ENCODE measurements at places on chromosomes 1 and 21. TPM values are rescaled to one million over a fixed set of nuclear protein-coding genes. Genes with fewer than 3 reads are reported as not detected.

DNA sequence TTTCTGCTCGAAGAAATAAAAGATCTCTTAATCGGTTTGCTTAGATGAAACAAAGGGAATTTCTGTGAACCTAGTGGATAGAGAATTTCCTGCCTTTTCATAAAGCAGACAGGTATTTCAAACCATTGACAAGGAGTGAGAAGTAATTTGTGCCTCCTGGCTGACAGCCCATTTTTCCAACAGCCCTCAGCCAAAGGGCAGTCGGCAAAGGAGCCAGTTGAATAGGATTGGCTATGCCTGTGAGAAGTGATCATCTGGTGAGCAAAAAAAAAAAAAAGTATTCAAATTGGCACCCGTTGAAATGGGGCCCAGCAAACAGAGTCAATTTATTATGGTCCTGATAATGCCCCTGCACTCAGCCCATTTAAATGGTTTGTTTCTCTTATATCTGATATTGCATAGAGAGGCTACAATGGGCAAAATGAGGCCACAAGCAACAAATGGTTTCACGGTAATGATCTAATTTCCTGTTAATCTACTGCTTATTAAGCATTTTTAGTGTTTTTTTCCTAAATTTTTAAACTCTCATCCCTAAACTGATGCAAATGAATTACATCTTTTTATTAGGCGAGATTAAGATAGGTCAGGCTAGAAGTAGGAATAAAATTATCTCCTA, 477.5 kb downstream of the NUF2 start:
- DNase-seq, result no peak

DNA sequence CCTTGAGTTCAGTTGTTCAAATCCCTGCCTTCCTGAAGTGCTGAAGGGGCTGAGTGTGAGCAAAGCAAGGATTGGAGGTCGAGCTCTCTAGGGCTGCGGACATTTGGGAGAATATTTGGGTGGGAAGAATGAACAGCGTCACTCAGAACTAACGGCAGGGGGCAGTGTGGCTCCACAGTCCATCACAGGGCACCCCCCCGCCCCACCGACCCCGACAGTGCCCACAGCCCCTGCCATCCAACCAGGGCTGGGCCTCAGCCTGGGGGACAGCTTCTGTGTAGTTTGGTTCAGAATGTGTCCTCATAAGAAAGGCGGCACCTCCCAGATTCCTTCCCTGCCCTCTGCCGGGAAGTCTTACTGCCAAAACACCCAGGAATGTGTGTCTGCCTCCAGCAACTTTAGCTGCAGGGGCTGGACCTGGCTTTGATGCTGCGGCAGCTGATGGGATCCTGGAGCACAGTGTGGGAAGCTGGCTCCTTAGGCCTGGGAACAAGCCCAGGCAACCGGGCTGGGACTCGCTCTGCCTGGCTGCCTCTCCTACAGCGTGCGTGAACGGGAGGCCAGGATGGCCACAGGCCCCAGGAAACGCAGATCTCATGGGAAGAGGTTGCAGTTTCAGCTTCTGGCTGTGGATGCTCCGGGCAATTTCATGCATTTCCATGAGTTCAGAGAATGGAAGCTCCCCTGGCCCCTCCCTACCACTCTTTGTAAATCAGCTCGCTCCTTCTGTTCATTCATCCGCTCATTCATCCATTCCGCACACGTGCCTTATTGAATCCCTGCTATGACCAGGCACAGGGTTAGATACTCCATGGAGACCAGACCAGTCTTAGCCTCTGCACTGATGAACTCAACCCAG, 104.9 kb upstream of the TMPRSS2 start:
- DNase-seq, result peak; percentile 65

DNA sequence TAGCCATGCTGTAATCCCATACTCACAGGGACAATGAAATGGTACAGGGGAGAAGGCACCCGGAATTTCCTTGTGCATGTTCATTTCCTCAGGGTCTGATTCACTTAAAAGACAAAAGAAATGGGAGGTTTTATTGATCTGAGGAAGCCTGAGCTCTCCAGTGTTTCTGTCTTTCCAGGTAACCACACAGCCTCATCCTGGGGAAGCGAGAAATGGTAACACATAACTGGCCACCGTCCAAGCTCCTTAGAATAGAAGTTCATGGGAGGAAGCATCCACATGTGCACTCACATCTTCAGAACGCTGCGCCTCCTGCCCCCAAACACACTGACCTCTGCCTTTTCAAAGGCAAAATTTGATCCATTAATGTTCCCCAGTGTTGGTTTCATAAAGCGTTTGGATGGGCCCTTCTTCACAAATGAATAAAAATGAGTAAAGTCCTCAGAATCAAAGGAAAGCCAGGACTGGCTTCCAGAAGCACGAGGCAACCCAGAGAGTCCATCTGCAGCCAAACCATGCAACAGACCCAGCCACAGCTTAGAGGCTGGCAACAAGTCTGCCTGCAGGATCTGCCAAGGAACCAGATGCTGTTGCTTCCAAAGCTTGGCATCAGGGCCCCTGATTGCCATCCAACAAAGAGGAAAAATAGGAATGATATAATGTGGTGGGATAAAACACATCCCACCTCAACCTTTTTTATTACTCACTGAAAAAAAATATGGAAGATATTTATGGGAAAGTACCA, 120.3 kb downstream of the ZBTB18 start:
- peak; percentile 30 for DNase-seq

DNA sequence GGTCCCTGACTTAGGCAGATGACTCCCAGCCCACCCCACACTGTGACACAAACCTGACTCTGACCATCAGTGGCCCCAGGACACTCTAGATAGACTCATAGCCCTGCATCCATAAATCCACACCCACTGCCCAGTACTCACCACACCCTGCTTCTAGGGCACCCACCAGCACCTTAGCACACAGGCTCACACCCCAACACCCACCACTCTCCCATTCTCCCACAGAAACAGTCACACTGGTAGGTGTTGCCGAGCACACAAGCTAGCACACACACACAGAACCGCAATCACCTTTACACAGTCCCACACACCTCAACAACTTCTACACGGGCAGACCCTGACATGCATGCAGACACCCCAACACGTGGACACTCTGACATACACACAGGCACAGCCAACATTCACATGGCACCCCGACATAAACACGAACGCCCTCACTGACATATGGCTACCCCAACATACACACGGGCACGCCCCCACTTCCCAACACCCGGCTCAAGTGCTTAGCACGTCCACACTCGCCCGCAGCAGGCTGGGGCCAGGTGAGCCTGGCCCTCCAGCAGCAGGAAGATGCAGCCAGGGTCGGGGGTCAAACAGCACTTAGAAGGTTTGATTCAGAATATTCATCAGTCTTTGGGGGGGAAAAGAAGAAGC, 105.5 kb upstream of the TARDBP start:
- DNase-seq, result peak; percentile 37

DNA sequence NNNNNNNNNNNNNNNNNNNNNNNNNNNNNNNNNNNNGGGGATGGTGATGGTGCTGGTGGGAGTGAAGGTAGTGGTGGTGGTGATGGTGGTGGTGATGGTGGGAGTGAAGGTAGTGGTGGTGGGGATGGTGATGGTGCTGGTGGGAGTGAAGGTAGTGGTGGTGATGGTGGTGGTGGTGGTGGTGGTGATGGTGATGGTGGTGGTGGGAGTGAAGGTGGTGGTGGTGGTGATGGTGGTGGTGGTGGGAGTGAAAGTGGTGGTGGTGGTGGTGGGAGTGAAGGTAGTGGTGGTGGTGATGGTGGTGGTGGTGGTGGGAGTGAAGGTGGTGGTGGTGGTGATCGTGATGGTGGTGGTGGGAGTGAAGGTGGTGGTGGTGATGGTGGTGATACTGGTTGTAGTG, 93.6 kb downstream of the CRYAA start:
- no peak for DNase-seq

DNA sequence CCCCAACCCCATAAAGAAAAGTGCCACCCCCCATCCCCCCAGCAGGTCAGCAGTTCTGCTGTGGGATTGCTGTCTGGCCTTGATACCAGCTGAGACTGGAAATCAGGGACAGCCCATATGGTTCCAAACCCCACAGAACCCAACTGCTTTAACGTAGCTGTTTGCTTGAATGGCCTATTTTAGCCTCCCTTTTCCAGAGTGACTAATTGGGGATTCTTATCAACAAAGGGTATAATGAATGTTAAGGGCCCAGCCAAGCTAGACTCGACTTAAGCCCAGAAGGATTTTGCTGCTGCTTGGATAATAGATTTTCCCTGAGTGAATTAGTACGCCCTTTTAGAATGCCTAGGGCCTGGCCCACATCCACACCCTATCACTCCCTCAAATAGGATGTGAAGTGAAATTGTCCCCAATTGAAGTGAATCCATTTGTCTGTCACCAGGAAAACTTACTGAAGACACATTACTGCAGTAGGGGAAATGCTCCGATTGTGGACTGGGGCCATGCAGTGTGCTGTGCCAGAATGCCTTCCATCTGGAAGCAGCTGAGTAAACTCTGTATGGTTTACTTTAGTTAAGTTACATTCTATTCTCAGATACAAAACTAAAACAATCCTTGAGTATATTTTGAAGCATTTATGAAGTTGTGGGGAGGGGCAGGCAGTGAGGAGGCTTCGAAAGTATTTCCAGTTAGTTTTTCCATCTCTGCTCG, 156.9 kb downstream of the DHRS3 start:
- peak; percentile 73 for DNase-seq

DNA sequence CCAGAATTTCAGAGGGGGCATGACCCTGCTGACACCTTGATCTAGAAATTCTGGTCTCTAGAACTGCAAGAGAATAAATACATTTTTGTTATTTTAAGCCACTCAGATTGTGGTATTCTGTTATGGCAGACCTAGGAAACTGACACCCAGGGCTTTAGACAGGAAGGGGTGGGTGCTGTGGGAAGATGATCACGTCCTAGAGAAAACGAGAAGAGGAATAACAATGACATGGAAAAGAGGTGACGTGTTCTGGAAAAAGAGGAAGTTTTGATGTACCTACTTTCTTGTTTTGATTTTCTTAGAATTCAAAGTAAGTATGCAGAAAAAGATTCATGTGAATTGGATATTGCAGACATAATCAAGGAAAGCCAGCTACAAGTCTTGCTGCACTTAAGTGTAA, 232.9 kb upstream of the RUNX1 start:
- DNase-seq, result no peak

DNA sequence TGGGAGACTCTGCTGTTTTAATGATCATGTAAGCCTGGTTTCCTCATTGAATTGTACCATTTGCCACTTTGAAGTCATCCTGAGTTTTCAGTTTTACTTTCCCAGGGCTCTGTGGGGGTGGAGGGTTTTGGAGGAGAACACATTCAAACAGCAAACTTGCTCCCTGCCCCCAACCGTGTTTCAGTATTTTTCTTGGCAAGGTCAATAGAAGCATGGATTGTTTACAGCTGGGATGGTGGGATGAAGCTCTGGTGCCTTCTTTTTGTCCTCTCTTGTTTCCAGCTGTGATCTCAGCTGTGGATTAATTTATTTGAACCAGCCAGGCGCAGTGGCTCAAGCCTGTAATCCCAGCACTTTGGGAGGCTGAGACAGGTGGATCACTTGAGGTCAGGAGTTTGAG, 54.3 kb upstream of the SERBP1 start:
- DNase-seq, result no peak

DNA sequence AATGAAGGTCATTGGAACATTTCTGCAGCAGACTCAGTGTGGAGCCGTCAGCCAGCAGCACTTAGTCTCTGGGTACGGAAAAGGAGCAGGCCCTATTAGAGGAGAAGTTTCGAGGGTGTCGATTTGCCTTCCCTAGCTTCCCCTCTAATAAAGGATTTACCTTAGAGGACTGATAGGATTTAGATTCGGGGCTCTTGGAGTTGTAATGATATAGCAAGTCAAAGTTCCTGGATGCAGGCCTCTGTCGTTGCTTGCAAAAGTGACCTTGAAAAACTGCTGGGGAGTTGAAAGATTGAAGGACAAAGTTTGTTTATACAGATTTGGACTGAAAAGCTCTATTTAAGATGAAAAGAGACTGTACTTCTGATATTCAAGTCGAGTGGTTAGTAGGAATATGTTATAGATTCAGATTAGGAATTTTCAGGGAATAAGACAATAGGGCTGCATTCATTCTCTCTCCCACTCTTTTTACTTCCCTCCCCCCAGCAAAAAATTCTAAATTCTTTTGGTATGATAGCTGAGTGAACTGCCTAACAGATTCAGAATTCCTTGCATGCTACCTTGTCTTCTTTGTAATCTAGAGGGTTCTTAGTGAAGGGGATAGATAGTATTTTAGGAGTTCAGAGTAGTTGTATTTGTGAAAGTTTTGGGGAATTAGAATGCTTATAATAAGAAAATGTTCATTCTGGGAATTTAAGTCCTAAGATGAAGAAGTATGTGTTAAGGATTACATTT, 19.2 kb downstream of the NFYC start:
- DNase-seq, result no peak

- peak; percentile 76 for DNase-seq
Observed at GRCh38 chr1:23809751-23810171, 9.2 kb upstream of the GALE start.

- DNase-seq, result no peak
Observed at GRCh38 chr1:86650065-86650464, 54.3 kb upstream of the SH3GLB1 start.

DNA sequence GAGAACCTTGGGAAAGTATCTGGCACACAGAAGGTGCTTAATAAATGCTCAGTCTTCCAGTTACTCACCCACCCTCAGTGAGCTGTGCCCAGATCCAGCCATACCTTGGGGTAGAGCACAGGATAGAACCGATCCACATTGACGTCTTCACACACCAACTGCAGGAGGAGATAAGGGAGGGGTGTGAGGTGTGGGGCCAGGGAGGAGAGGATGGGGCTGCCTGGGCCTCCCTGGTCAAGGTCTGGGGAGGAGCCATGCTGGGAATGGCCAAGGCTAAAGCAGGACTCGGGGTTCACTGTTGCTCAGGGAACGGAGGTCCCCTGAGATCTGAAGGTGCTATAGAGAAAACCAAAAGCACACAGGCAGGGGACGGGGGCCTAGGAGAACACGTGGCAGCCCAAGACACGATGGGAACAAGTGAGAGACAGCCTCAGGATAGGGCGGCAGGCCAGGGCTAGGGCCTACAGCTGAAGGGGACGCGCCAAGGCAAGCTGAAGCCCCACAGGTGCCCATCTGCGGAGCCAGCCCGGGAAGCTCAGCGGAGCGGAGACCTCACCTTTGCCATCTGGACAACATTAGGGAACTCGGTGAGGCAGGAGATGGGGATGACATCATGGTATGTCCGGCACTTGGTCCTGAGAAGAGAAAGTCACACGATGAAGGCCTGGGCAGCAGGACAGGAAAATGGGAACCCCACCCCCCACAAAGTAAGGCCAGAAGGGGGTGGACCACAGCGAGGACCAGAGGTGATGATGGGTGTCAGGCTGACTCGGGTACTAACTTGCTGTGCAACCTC, 55.9 kb downstream of the RAP1GAP start:
- no peak for DNase-seq

MX2 gene
- total RNA-seq, result 6.0 TPM

SMPDL3B gene
- not detected for total RNA-seq
